Placental pericyte (primary cell): ENCODE measurements at places on chromosomes 3 and 15. TPM values are rescaled to one million over a fixed set of nuclear protein-coding genes. Genes with fewer than 3 reads are reported as not detected.

Gene FSD2
- total RNA-seq: not detected in 2 replicates

Gene MRPS22
- 69.7 and 93.7 TPM in 2 replicates for total RNA-seq

Gene DAZL
- total RNA-seq: 0.14 TPM in 1 of 2 replicates, not detected in the other

Gene RPL39L
- 7.7 and 23.9 TPM in 2 replicates for total RNA-seq

Gene ZNF662
- 1.1 and 1.3 TPM in 2 replicates for total RNA-seq

Gene FYCO1
- total RNA-seq: 19.8 and 33.7 TPM in 2 replicates
